Esophagus muscularis mucosa (tissue), 4 donors: ENCODE measurements at places on chromosomes 12 and 14. TPM values are rescaled to one million over a fixed set of nuclear protein-coding genes. Genes with fewer than 3 reads are reported as not detected.

DNA sequence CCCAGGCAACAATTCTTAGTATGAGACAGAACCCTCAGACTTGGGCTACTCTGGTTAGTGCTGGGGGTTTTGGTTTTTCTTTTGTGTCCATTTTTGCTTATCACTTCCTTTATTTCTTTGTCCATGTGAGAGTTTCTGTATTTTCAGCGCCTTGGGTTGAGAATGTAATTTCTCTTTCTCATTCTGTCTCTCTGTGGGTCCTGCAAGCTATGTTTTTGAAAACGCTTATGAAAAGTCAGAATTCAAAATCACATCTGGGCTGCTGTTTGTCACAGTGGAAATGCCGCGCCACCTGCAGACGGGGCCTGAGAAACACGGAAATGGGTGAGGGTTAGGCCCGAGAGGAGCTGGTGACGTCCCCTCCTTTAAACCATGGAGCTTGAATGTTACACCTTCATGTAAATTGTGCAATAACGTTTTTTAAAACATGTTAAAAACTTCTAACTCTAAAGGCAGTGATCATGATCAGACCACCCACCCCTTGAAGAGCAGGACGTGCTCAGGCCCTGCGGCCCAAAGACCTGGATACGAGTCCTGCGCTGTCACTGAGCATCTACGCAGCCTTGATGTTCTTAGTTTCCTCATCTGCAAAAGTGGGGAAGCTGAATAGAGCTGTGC is 26.1 kb downstream of the JDP2 start:
- no peak for DNase-seq

DNA sequence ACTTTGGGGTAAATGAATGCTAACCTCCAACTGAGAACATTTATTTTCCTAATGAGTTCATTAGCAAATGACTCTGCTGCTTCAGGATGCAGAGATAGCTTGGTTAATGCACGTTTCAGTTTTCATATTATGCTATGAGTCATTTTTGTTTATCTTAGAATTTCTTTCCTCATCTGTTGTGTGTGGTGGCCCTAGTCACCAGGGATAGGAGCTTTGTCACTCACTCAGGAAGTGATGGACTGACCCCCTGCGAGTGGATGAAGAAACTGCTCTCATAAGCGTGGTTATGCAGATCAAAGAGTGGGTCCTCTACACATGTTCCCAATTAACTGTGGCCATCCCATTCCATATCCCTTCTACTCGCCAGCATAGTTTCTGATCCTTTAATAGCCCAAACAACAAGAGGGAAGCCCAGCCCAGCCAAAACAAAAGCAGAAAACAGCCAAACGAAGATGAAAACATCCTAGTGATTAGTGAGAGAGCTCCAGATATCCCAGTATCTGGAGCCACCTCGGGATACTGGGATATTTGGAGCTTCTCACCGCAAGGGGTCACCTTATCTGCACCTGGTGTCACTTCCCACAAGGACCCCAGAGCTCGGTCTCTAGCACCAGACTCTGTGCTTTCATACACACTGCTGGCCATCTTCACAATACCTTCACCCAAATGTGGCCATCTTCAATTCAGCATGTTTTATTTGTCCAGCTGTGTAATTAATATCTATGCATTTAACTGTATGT is 8.6 kb downstream of the TC2N start:
- no peak for DNase-seq

DNA sequence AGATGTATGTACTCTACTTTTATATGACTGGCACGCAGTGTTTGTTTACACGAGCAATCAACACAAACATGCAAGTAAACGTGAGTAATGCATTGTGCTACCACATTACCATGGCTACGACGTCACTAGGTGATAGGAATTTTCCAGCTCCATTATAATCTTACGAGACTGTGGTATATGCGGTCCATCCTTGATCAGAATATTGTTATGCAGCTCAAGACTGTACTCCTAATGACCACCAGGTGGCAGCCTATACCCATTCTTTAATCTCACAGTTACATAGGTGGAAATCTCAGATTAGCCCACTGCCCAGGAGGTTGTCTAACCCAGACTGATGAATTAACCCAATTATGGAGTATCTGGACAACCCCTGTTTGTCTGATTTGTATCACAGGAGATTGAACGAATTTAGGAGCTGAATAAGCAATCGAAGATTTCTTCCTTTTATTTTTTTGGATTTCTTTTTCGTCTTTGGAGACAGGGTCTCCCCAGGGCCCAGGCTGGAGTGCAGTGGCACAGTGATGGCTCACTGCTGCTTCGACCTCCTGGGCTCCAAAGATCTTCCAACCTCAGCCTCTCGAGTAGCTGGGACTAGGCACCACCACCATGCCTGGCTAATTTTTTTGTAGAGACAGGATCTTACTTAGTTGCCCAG is 8.7 kb upstream of the TESPA1 start:
- DNase-seq, result peak; percentile 82

GRCh38 chr12:105672121-105672975 is 341.9 kb downstream of the C12orf75 start:
- no peak for DNase-seq

DNA sequence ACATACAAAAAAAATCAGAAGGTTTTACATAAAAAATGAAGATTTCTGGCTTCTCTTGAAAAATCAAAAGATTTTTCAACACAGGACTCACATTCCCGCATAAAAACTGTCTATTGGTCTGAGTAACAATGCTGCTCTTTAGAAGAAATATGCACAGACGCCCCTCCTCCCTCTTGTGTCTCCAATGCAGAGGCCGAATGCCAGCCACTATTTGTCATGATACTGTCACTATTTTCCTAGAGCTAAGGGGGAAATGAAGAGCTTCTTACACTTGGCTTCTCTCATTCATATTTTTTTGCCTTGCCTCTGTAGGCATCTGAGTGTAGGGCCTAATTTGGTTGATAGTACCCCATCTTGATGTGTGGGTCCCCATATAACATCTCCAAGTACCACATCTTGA is 98.0 kb downstream of the BBS10 start:
- peak; percentile 68 for DNase-seq

SRGAP1 gene
- total RNA-seq, result 7.6 TPM

INSM2 gene
- not detected for total RNA-seq

SLCO1A2 gene
- not detected for total RNA-seq
